ENCODE measurements at places on chromosomes 12 and 14. TPM values are rescaled to one million over a fixed set of nuclear protein-coding genes. Genes with fewer than 3 reads are reported as not detected.

DNA sequence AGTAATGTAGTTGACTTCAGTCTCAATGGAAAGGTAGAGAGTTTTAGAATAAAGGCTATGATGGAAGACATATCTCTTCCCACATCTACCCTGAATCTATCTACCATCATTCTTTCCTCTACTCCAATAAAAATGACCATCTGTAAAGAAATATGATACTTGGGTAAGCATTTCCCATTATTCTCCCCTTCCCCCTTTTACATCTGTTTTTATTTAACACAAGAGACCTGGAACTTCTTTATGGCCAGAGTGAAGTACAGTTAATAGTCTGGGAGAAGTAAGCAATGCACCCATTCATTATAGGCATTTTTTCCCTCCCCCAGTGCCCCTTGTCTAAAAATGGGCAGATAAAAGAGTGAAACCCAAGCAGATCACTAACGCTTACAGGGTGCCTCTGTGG lies 6.5 kb downstream of the TPH2 start:
- DNase-seq: no peak

GRCh38 chr14:91155626-91156089 lies 41.8 kb downstream of the DGLUCY start:
- DNase-seq: peak; percentile 18

MTA1 gene
- total RNA-seq: 201 TPM

DNA sequence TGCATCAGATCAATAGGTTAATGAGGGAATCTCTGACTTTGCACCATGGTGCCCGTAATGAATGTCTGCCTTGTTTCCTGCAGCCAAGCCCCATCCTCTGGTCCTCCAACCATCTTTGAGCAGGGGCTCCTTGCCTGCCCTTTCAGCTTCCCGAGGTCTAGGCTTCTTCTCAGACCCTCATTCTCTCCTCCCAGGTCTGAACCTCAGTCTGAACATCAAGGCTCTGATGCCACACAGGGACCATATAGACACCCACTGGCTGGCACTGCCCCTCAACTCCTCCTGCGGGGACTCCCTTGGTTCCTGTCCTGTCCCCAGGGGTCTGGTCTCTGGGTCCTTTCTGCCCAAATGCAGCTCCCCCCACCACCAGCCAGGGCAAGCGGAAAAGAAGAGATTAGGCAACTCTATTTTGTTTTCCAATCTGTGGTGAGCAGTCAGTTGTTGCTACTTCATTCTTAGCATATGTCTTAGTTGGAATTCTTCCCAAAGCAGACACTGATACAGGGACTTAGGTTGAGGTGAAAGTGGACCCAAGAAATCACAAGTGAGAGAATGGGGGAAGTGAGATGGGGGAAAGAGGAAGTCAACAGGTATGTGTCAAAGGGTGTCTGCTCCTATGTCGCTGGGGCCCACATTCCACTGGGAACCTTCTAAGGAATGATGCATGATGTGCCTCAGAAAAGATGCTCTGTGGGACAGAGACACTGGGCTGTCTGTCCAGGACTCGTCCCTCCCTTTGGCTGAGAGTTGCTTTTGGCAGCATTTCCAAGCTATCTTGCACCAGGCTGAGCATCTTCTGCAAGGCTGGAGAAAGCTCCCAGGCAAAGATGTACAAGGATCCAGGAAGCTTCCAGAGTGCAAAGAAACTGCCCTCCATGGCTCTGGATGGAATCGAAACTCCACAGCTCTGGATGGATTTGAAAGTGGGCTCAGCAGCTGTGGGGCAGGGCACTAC lies 1096.5 kb upstream of the TMEM132C start:
- DNase-seq: no peak

DNA sequence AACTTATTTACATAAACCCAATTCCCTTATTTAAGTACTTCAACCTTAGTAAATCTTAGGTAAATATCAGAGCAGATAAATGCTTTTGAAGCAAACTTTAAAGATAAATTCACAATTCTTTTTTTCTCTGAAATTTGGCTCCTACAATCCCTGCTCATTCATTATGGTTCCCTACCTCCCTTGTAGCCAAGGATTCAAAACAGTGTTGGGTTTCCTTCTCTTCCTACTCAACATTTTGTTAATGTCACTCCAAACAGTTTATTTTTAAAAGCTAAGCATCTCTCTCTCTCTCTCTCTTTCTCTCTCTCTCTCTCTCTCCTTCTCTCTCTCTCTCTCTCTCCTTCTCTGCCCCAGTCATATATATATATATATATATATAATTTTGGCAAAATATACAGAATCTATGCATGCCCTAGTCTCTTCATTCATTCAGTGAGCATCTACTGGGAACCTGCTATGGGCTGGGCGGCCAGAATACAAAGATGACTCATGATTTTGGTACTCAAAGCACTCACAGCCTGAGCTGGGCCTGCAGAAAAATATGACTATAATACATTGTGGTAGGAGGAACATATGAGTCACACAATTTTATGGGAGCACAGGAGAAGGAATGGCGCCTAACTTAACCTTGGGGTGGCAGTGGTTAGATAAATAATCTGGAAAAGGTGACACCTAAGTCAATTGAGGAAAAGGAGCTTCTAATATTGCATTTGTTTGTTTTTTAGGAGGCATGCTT lies 123.7 kb upstream of the DHRS4 start:
- no peak for DNase-seq

RASAL1 gene
- not detected for total RNA-seq

GRCh38 chr12:4506870-4507269 lies 31.8 kb upstream of the RAD51AP1 start:
- no peak for DNase-seq

DNA sequence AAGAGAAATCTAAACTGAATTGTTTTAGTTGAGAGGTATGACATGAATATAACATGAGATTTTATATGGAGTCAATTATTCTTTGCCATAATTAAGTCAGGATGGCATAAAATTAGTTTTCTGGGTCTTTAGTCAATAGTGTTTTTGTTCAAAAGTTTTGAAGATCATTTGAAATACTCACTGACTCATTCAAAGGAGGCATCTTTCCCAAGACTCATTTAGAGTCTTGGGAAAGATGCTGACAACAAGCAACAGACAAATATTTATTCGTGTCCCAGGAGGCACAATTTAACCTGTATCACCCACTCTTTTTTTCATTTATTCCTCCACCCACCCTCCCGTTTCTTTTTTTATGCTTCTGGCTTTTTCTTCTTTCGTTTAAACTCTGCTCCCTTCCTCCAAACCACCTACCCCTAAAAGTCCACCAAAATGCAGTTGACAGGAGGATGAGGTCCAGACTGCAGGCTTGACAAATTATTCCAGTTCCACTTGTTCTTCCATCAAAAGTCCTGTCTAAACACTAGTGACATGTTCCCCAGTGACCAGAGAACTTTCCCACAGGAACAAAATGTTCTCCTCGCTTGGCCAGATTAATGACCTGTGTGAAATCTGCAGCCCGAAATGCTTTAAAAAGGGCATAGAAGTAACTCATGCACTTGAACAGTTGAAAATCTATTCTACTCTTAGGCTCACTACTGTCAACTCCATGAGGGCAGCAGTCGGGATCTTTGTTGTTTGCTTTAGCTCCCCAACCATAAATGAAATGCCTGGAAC lies 43.3 kb upstream of the CSRP2 start:
- no peak for DNase-seq

GRCh38 chr14:55075628-55076175 lies 24.3 kb downstream of the MAPK1IP1L start:
- DNase-seq: no peak

DNA sequence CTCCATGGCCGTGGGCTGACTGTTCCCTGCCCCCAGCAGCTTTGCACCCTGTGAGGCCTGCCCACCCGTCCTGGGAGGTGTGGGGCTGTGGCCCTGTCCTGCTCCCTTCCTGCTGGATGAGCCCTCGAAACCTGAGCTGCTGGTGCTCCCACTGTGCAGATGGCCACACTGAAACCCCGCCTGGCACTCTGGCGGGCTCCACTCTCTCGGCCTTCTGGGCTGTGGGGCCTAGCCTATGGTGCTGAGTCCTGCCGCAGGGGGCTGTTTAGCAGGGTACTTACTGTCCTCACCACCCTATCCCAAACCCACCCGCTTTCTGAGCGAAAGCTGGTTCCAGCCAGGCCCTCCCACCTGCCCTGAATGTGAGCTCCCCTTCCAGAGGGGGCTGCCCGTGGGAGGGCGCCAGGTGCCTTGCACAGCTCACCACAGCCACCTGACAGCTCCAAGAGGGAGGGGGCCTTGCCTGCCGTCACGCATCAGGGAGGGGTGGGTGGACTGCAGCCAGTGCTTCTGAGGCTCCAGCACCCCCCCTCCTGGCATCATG lies 7.3 kb downstream of the SLC25A47 start:
- no peak for DNase-seq

CHPT1 gene
- total RNA-seq: 120 TPM

ADAM21 gene
- total RNA-seq: 0.32 TPM

DNA sequence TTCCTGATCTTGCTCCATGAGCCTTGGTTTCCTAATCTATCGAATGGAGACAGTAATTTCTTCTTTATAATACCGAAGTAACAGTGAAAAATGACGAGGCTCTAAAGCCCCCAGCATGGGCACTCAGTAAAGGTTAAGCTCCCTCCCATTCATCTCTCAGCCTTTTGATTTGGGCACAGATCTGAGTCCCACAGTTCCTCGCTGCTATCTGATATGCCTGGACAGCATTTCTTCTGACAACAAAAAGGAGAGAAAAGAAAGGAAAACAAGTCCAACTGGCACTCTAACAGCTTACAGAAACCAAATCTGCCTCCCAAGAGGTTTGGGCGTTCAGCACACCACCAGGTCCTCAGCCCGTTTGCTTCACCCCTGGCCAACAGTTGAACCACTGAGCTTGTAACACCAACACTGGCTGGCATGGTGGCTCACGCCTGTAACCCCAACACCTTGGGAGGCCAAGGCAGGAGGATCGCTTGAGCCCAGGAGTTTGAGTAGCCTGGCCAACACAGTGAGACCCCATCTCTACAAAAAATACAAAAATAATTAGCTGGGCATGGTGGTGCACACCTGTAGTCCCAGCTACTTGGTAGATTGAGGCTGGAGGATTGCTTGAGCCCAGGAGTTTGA lies 19.5 kb downstream of the CCDC88C start:
- DNase-seq: no peak

RPL10L gene
- not detected for total RNA-seq

GRCh38 chr12:5946388-5946787 lies 1.3 kb upstream of the ANO2 start:
- DNase-seq: no peak

GRCh38 chr12:9367201-9367600 lies 159.0 kb upstream of the PZP start:
- DNase-seq: no peak

PRIM1 gene
- total RNA-seq: 4.0 TPM

DNA sequence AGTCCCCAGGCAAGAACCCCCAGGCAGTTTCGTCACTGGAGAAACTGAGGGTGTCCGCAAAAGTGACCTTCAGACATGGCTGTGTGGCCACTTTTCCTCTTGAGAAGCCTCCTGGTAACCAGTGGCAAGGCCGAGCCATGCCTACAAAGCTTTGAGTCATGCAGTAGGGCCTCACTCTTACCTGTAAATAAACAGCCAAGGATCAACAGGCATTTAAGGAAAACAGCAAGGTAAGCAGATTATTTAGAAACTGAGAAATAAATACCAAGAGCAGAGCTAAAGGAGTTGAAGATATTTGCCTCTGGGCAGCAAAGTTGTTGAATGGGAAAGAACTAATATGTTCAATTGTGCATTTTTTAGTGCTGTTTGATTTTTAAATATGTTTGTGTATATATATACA lies 141.0 kb upstream of the BCL2L14 start:
- DNase-seq: no peak

SOAT2 gene
- total RNA-seq: 0.12 TPM

GRCh38 chr12:27974735-27975221 lies 2.2 kb upstream of the PTHLH start:
- DNase-seq: no peak

GPR132 gene
- 1.3 TPM for total RNA-seq

DNA sequence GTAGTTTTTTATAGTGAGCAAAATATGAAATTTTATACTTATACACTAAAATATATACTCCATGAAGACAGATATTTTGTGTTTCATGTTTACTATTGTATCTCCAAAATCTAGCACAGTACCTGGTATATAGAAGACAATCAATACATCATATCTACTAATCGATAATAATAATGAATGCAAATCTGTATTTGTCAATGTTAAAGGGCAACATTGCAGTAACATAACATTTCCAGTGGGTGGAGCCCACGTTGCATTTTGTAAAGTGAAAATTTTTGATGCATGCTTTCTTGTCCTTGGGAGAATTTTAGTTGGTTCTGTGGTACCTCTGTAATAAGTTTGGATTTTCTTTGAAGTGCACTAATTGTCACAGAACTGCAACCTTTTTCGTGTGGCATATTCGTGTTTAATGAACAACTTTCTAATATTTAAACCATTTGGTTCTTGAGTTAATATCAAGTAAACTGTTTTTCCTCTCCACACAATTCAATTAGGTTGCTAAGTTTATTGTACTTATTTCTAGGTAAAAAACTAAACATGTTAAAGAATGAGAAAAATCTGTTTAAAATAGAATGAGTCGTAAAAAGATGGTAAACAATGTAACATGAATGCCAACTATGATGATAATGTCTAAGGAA lies 47.4 kb downstream of the AVPR1A start:
- DNase-seq: no peak

BHLHE41 gene
- 35.9 TPM for total RNA-seq

- no peak for DNase-seq
Measured at GRCh38 chr12:11580125-11580751, 69.2 kb upstream of the ETV6 start.

- no peak for DNase-seq
Measured at GRCh38 chr14:64632056-64632455, 72.2 kb upstream of the PLEKHG3 start.

GRCh38 chr14:94029265-94029664 lies 3.1 kb downstream of the OTUB2 start:
- no peak for DNase-seq

DNA sequence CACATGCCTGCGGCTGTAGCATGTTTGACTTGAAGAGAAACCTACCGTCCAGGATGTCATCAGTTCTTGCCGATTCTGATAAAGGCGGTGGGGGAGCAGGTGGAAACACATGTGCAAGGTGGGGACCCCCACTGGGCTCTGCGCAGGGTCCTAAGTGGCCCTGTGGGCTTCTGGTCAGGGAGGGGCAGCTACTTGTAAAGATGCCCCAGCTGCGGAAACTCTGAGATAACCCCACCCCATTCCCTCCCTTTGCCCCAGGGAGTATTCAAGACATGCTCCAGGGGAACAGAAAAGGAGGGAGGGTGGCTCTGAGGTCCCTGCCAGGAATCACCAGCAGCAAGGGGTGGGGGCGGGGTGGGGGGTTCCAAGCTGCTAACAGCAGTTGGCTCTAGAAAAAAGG lies 67.6 kb downstream of the PIWIL1 start:
- DNase-seq: no peak

- DNase-seq: no peak
Measured at GRCh38 chr14:23663127-23663526, 27.0 kb downstream of the DHRS2 start.

DNA sequence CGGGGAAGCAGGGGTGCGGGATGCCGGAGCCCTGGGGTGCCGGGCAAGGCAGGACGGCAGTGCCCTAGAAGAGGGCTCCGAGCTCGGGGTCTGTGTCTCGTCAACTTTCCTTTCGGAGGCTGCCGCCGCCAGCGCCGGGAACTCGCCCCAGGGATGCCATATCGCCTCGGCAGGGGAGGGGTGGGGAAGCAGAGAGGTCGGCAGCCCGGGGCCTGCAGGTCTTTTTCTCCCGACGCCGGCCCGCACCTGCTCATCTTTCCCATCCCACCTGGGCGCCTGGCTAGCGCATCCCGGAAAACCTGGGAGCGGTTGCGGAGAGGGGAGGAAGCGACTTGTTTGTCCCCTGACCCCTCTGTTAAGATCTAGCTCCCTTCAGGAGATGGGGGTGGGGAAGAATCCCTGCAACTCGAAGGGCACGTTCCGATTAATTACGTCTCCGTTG lies 547 bp downstream of the CNTN1 start:
- DNase-seq: no peak

- no peak for DNase-seq
Measured at GRCh38 chr12:105205322-105206048, 30.5 kb downstream of the APPL2 start.

All from left ventricle myocardium superior (tissue), 1 donor.